Prostate gland (tissue), 2 donors: ENCODE measurements at places on chromosomes 12 and 14.

GRCh38 chr14:28323951-28324741, 442.4 kb upstream of the FOXG1 start:
- DNase-seq = no peak

GRCh38 chr14:90514015-90514398, 117.2 kb downstream of the CALM1 start:
- peak; percentile 78 for DNase-seq

GRCh38 chr12:76091246-76091754, 6.8 kb upstream of the NAP1L1 start:
- DNase-seq = no peak

- peak; percentile 13 for DNase-seq
These were observed 147.4 kb downstream of the ANO2 start for GRCh38 chr12:5797661-5798060.

- DNase-seq = no peak
These were observed 9.3 kb downstream of the VRTN start for GRCh38 chr14:74357585-74357984.

- DNase-seq = no peak
These were observed 15.3 kb downstream of the RPS6KL1 start for GRCh38 chr14:74907744-74908143.

DNA sequence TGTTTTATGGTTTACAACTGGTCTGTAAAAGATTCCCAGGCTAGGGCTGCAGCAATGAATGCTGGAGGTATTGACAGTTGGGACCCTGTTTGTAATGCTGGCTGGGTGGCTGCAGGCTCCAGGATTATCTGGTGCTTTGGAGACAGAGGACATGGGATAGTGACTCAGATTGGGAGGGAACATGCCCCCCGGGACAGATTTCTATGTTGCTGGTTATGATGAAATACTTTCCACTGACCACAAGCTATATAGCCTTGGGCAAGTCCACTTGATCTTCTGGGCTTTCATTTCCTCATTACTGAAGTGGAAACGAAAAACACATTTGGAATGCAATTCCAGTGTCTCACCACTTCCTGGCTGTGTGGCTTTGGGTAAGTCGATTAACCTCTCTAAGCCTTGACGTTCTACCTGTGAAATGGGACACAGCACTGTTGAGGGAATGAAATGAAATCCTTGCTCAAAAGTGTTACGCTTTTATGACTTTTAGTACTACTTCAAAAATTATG, 6.3 kb upstream of the TPCN1 start:
- no peak for DNase-seq

DNA sequence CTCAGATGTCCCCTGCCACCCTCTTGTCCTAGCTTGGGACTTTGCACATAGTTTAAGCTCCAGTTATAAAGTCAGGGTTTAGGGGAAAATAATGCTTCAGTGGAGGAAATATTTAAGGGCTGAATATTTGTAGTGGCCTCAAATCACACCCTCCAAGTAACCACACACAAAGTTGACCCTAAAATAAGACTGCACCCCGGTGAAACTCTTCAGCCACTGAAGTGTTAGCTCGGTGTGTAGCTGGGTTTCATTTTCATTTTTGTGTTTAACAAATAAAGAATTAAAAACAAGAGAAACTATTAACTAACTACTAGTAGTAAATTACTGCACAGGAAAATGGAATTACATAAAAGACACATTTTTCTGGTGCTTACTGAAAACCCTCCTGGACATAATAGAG, 14.8 kb upstream of the BCL11B start:
- DNase-seq = no peak

- no peak for DNase-seq
These were observed 138.6 kb downstream of the TPH2 start for GRCh38 chr12:72077111-72077820.

DNA sequence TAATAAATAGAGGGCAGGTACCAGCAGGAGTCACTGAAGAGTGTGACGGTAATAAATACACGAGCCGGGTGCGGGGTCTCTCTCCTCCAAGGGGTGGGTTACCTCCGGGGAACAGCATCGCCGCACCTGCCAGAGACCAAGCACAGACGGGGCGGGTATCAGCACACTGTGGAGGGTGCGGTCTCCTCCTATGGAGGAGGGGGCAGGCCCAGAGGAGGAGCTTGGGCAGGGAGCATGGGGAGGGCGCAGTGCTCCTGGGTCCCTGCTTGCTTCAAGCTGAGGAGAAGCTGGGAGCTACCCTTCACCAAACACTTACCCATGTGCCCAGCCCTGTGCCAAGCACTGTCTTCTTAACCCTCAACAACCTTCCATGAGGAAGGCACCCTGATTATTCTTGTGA, 12.8 kb downstream of the PGF start:
- DNase-seq = no peak
